ENCODE measurements at places on chromosomes 2 and 18. TPM values are rescaled to one million over a fixed set of nuclear protein-coding genes. Genes with fewer than 3 reads are reported as not detected.

GRCh38 chr2:3563521-3563976, 5.4 kb upstream of the RNASEH1 start:
- DNase-seq = peak; percentile 62

GRCh38 chr18:44895176-44895798, 214.6 kb downstream of the SETBP1 start:
- DNase-seq = peak; percentile 53

DNA sequence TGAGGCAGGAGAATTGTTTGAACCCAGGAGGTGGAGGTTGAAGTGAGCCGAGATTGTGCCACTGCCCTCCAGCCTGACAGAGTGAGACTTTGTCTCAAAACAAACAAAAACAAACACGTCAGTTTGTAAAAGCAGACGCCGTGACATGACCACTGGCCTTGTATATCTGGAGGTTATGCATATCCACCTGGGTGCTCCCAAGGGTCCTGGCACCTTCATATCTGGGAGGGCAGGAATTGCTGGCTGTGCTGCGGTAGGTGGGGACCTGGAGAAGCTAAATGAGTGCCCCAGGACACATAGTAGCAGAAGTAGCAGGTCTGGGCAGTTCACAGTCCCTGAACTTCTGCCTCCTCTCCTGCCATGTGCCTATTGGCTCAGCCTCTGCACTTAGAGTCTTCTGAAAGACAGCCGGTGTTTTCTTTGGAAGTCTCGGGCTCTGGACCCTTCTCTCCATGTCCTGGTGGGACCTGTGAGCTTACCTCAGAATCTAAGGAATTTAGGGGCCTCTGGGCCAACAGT, 30.9 kb upstream of the IL1R2 start:
- no peak for DNase-seq

DNA sequence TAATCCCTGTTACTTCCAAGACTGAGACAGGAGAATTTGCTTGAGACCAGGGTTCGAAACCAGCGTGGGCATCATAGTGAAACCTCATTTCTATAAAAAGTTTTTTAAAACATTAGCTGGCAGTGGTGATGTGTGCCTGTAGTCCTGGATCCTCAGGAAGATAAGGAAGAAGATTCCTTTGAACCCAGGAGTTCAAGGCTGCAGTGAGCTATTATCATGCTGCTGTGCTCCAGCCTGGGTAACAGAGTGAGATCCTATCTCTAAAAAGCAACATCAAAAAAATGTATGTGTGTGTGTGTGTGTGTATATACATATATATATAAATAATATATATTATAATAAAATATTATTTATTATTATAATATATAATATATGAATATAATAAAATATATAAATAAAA, 1417.6 kb upstream of the CDH2 start:
- no peak for DNase-seq

The DIPK1C gene
- not detected for polyA plus RNA-seq
